ENCODE measurements at places on chromosomes 13 and 19. TPM values are rescaled to one million over a fixed set of nuclear protein-coding genes. Genes with fewer than 3 reads are reported as not detected.
A peak's percentile ranks its signal among the peaks of the same experiment; 100 is the strongest.

GRCh38 chr13:97658556-97658955 is 224.6 kb downstream of the RAP2A start:
- no peak for DNase-seq

GRCh38 chr19:3184847-3185460 is 776 bp upstream of the NCLN start:
- peak; percentile 83 for DNase-seq

DNA sequence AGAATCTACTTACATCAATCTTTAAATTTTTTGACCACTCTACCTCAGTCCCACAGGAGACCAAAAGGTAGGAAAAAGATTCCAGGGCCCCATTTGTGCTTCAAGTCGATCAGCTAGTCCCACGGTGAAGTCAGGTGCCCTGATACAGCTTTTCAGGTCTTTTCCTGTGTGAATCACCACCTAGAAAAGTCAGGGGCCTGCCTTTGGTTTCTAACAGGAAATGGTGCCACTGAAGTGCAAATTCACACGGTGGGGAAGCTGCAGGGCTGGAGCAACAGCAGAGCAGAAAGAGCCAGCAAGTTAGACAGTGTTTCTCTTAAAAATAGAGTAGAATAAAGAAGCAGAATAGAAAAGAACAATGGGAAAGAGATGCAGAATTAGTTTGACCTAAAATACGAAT is 107.5 kb downstream of the KLF12 start:
- no peak for DNase-seq

The APOE gene
- total RNA-seq: 13.6 TPM

GRCh38 chr13:44651209-44651608 is 75.1 kb upstream of the TSC22D1 start:
- no peak for DNase-seq

DNA sequence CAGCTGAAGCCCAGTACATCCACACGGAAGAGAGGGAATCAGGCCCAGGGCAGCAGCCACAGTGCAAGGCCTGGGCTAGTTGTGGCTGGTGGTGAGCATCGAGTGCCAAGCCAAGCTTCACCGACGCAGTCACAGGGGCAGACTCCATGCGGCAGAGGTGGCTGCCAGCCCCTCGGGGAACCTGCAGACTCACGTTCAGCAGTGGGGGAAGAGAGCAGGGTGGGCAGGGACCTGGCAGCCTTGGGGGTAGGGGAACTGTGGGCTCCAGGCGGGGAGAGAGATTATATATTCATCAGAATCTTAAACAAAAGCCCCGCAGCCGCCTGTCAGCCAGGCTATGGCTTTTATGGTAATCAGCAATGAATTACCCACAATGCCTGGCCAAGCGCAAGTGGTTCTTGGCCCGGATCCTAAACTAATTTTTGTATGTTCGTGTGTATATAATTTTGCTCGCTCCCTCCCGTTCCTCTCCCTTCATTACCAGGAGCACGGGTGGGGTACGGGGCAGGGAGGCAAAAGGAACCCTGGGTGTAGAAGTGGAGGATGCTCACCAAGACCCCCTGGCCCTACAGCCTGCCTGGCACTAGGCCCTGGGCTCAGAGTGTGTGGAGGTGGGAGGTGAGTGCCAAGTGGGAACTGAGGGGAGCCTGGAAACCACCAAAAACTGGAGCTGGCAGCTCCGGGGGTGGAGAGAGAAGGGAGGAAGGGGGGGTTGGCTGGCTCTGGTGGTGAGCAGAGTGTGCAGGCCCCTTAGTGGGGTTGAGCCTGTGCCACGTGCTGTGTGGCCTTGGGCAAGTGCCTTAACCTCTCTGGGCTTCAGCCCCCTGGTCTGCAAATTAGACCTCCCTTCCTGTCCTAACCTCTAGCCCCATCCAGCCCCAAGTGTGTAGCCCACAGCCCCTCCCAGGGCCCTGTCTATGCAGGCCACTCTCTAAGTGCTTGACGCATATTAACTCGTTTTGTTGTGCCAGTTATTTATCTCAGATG is 31.9 kb downstream of the PTPRS start:
- peak; percentile 74 for DNase-seq

DNA sequence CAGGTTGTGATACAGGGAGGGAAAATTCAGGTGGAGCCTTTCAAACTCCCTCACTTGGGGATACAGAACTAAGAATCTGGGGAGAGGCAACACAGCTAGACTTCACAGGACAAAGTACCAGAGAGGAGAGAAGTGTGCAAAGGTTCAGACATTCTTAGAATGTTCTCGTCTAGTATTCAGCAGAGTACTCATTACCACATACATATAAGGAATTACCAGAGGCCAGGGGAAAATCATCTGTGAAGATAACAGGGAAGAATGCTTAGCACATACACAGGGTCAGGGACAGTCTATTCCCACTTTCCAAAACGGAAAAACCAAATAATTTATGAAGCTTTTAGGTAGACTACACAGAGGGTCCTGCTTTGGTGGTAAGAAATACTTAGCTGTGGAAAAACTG is 58.1 kb downstream of the TRPC4 start:
- DNase-seq: no peak

GRCh38 chr19:49161987-49162386 is 4.4 kb downstream of the TRPM4 start:
- DNase-seq: no peak

DNA sequence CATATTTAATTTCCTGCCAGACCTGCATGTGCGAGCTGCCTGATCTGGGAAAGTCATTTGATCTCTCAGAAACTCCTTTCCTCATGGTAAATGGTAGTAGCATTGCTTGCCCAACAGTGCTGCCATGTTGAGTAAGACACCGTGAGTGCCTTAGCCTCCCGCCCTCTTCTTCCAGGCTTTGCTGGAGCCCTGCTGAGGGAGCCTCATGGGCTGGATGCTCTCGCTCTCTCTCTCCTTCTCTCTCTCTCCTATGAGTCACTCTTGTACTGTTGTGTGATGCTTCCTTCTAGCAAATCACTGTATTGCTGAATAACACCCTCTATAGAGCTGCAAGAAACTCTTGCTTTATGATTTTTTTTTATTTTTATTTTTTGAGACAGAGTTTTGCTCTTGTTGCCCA is 365.5 kb downstream of the UQCRFS1 start:
- no peak for DNase-seq

DNA sequence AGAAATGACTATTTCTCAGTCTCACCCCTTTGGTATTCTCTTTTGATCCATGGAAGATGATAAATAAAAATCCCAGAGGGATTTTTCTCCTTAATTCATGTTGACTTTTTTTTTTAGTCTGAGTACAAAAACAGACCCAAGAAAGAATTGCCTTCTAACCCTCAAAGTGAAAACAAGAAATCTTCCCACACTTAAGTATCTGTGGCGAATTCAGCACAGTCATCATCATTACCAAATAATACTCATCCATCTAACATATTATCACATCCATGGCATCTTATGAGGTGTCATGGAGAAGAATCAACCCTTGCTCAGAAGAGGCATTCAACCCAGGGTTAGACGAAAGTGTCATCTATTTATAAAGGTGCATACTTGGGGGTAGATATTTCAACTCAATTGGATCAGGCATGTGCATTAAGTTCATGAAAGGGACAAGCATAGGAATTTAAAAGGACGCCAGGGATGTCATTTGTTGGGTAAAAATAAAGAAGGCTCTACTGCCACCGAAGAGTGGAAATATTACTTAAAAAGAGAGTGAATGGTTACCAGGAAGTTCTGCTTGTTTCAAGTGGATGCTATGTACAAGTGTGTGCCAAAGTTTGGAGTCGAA is 101.9 kb downstream of the FLT1 start:
- no peak for DNase-seq

The CEACAM7 gene
- total RNA-seq: not detected

- DNase-seq: no peak
Measured at GRCh38 chr13:112119192-112120030, 52.5 kb downstream of the SOX1 start.

Data from Right ventricle myocardium superior (tissue), 1 donor.